ENCODE measurements at places on chromosomes 2 and 18.

GRCh38 chr2:105749583-105750400 lies 5.1 kb downstream of the NCK2 start:
- DNase-seq, result no peak

DNA sequence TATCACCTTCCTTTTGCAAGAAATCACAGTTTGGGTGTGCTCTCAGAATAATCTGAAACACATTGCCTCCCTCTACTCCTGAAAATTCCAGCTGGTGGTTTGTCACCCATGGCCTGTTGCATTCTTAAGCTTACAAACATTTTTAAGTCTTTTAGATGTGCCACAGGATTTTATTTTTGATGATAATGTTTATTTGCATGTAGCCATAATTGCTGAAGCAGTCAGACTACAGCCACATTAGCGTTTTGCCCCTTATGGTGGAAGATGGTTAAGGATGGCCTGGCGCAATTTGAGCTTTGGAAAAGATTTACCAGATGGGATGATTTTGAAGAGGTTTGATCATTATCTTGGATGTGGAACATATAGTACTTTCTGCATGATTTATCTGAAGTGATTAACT lies 439.5 kb downstream of the MEIS1 start:
- no peak for DNase-seq

DNA sequence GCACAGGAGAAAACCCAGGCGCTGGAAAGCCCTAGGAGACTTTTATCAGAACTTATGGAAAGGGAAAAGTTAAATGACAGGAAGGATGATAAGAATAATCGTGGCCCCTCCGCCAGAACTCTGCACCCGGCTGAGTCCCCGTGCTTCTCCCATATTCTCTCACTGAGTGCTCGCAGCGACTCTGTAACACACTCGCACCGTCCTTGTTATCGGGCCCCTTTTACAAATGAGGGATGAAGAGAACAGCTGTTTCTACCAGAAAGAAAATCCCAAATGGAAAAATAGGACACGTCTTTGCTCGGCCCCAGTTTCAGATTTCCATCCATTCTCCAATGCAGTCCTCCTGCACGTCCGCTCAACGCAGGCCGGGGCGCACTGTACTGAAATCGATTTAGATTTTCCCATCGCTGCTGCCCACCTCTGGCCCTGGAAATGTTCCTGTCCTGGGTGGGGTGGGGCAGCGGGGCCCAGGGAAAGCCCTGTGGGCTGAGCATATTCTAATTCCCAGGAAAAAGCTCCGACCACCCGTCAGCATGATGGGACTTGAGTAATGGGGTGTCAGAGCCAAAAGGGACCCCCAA lies 66.4 kb downstream of the KCNF1 start:
- no peak for DNase-seq

DNA sequence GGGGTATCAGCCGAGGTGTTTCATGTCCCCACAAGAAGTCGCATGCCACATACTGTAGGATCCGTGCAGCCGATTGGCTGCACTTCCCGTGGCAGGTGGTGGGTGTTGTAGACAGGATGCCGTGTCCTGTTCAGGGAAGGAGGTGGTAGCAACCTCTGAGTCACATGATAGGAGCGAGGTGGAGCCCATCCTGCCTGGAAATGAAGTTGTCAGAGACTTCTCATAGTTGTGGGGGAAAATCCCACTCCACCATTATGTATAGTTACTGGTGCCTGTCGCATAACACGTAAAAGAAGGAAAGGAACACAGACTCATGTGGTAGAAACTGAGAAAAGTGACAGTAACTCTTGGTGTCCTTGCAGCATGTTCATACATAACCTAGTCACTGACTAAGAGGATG lies 91.4 kb upstream of the IL1R2 start:
- no peak for DNase-seq

GRCh38 chr2:127155947-127156346 lies 49.0 kb upstream of the BIN1 start:
- no peak for DNase-seq

DNA sequence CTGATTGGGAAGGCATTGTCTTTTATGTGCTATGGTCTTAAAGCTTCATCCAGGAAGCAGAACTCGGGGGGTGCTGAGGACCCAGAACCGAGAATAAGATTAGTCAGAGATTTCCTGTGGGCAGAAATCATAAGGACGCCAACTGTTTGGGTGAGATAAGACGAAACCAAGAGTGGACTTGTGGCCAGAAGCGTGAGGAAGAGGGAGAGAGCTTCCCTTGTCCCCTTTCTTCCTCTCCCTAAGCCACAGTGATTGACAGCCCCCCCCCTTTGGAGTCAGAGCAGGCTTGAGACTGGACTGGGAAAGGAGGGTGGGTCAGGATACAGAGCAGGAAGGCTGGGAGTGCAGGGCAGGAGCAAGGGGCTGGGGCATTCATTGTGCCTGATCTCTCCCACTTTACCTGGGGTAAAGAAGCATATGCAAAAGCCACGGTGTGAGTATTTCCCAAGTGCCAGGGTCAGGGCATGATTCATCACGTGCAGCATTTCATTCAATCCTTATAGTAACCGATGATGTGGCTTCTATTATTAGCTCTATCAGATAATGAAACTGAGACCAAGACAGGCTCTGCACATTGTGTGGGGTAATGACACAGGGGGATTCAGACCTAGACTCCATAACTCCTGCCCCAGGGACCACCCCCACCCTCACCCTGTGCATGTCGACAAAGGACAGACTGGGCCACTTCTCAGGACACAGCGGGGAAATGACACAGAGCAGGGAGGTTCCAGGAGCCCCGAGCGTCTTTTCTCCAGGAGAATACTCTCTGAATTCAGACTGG lies 3.0 kb upstream of the IL1RN start:
- DNase-seq, result no peak

DNA sequence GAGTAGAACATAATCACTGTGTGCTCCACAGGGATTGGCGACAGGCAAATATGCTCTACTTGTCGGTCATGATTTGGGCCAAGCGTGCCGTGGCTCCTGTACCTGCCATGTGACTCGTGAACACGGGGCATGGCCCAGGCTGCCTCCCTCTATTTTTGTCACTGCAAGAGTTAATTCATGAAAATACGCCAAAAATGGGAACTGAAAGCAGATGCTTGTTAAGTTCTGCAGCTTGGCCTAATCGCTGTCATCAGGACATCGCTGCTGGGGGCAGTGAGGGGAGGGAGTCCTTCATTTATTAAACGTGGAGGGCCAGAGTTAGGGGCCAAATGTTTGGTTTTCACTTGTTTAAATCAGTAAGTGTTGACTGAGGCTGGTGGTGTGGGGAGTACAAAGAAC lies 177.8 kb downstream of the BCL2 start:
- DNase-seq, result no peak

GRCh38 chr2:28129955-28130695 lies 239.6 kb downstream of the BABAM2 start:
- no peak for DNase-seq

GRCh38 chr18:52287151-52287550 lies 52.8 kb upstream of the DCC start:
- DNase-seq, result no peak

- no peak for DNase-seq
Measured at GRCh38 chr2:241599615-241600014, 37.3 kb downstream of the THAP4 start.

DNA sequence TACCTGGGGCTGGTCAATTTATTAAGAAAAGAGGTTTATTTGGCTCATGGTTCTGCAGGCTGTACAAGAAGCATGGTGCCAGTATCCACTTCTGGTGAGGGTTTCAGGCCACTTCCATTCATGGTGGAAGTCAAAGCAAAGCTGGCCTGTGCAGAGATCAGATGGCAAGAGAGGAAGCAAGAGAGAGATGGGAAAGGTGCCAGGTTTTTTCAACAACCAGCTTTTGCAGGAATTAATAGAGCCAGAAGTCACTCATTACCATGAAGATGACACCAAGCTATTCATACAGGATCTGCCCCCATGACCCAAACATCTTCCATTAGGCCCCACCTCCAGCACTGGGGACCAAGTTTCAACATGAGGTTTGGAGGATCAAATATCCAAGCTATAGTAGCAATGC lies 56.8 kb upstream of the ST3GAL5 start:
- peak; percentile 50 for DNase-seq

- peak; percentile 15 for DNase-seq
Measured at GRCh38 chr18:59070181-59070912, 69.3 kb upstream of the SEC11C start.

DNA sequence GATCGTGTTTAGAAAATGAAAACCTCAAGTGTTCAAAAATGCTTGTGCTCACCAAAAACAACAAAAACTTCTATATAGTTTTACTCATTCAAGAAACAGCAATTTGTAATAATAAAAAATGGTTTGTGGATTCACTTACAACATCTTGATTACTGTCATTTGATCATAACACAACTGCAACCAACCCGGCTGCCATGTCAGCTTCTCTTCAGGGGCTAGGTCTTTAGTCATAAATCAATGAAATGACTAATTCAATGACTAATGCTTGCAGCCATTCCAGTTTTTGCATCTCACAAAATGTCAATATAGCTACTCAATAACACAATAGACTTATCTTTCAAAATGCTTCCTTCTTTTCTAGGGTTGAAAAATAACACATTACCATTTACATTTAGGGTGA lies 128.0 kb downstream of the OLA1 start:
- no peak for DNase-seq

DNA sequence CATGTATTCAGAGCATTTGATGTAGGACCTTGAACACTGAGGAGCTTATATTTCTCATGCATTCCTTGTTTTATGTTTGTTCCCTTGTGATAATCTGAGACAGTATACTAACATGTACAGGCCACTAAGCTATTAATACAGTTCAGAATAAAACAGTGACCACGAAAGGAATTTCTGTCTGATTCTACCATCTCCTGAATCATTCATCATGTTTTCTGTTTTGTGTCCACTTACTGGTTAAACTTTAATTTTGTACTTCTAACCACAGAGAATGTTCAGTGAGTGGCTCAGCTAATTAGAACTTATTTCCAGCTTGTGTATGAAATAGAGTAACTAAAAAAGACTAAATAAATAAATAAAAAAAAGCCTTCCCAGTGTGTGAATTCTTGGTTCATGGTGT lies 110.4 kb downstream of the LRP1B start:
- DNase-seq, result no peak

GRCh38 chr2:192208848-192209247 lies 14.1 kb upstream of the TMEFF2 start:
- no peak for DNase-seq

DNA sequence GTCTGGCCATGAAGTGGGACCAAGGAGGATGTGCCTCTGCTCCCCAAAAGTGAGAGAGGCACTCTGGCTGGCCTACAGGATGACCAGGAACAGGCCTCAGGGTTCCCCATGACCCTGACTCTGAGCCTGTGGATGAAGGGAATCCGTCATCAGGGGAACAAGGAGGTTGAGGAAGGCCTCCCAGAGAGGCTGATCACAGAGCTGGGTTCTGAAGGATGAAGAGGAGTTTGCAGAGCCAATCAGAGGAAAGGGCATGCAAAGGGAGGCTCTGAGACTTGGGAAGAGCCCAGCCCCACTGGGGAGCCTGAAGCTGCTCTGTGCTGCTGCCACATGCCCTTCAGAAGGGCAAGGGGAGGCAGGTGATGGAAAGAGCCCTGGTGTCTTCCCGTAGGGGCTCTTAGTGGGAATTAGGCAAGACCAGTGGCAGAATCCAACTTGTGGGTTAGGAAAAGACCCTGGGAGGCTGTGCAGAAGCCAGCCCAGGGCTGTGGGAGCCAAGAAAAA lies 141.3 kb upstream of the ID2 start:
- no peak for DNase-seq

GRCh38 chr18:50806208-50806616 lies 13.6 kb downstream of the MRO start:
- DNase-seq, result no peak

- DNase-seq, result no peak
Measured at GRCh38 chr2:223758131-223758840, 79.1 kb downstream of the AP1S3 start.

DNA sequence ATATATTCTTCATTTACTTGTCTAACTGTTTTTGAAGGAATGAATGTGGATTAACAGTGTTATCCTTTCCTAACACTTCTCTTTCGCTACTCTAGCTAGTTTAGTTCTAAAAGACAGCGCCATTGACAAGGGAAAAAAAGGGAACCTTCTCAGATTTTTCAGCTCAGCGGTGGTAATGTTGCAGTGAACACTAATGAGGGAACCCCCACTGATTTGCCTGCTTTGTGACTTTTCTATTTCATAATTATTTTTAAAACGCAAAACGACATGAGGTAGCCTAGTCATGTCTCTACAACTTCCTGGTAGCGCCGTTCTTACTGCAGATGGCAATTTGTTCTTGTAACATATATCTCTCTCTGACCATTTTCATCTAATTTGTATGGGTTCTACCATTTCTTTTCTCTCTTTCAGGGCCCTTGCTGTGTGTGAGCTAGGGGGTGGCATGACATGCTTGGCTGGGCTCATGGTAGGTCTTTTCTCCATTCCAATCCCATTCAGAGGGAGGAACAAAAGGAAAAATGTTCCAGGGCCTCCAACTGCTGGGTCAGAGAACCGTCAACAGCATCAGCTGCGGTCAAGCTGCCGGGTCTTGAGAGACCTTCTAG lies 235.5 kb upstream of the SIX3 start:
- no peak for DNase-seq

GRCh38 chr2:182088681-182089320 lies 103.1 kb downstream of the PPP1R1C start:
- no peak for DNase-seq

GRCh38 chr2:203583701-203584100 lies 48.6 kb upstream of the RAPH1 start:
- DNase-seq, result no peak

DNA sequence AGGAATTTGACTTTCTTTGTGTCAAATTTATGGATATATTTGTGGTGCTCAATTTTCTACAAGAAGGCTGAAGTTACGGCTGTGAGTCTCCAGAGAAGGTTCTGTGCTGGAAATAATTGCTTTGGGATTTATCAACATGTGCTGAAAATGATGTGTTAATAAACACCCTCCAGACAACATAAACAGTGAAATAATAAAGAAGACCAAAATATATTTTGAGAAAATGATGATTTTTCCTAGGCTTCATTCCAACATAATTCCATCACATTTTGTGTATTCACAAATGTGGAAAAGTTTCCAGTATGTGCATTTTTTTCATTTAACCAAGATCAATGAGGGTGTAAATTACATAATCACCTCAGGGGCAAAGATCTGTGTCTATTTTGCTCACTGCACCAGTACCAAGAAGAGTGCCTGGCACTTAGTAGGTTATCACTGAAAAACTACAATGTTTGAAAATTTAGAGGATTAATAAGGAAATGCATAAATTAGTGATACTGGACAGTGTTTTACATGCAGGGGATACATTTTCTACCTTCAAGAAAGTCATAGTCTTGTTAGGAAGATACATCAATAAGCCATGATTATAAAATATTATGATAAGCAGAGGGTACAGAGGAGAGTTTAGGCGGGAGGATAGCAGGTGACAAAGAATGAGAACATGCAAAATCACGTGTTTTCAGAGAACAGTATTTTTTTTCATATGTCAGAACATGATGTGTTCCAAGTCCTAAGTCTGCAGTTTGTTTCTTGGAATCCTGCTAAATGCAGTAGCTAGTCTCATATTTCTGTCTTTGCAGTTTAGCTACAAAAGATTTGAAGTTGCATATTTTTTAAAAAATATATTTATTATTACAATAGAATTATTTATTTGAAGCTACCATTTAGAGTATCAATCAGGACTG lies 127.6 kb upstream of the DLGAP1 start:
- no peak for DNase-seq

GRCh38 chr18:78688249-78688648 lies 291.4 kb upstream of the SALL3 start:
- no peak for DNase-seq

GRCh38 chr2:58852243-58852642 lies 611.1 kb upstream of the FANCL start:
- no peak for DNase-seq

GRCh38 chr2:43945439-43945838 lies 50.4 kb downstream of the LRPPRC start:
- DNase-seq, result no peak

All from DMS 273 treated with DMSO at 0.1 percent for 48 hours (cell line).